Stimulated activated CD8-positive, alpha-beta memory T cell treated with anti-CD3 and anti-CD28 coated beads, Interleukin-7, amount 100 ng/mL, for 24 hours (primary cell): ENCODE measurements at places on chromosomes 5 and 9.

DNA sequence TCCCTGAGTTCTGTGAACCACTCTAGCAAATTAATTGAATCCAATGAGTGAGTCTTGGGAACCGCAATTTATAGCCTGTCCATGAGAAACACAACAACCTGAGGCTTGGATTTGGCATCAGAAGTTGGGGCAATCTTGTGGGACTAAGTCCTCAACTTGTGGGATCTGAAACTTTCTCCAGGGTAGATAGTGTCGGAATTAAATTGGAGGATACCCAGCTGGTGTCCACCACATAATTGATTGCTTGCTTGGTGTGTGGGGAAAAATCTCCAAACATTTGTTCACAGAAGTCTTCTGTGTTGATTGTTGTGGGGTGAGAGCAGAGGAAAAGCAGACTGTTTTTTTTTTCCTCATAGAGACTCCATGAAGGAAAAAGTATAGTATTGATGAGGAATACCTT, 320.6 kb upstream of the MEF2C start:
- no peak for DNase-seq

GRCh38 chr9:86046930-86047341, 52.4 kb downstream of the GOLM1 start:
- no peak for DNase-seq

- no peak for DNase-seq
These were observed 5.3 kb downstream of the INVS start for GRCh38 chr9:100104314-100104713.

DNA sequence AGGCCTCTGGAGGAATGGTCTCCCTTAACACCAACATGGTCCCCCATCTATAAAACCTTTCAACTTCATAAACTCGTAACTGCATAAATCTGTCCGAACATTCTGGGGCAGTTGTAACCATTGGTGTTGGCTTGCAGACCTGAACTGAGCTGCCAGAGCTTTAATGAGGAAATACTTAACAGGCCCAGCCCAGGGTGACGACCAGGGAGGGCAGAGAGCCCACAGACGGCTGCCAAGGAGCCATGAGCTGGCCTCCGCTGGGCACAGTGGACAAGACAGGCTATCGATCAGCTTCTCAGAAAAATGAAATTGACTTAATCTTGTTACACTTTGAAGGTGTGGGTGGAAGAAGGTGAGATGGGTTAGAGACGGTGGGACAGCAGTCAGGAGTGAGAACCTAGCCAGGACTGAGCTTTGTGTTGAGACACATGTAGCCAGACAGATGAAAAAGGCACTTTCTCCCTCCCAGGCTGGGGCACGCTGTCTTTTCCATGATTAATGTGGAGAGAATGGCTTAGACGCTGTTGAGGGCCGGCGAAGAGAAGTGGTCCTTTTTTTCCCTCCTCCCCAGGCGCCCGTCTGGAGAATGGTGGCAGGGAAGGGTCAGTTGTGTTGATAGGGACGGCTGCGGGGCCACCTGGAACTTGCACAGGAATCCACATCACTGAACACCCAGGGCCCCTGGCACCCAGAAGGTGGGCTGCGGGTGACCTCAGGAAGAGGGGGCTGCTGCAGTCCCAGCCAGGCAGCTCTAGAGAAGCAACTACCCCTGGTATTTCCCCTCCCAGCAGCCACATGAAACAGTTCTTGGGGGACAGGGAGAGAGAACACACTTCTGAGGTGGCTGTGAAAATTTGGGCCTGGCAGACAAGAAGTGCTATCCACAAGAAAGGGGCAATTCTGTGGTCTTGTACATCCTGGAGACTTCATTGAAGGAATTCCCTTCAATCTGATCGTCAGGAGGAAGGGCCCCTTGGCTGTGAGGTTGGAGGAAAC, 27.3 kb upstream of the TCOF1 start:
- no peak for DNase-seq

DNA sequence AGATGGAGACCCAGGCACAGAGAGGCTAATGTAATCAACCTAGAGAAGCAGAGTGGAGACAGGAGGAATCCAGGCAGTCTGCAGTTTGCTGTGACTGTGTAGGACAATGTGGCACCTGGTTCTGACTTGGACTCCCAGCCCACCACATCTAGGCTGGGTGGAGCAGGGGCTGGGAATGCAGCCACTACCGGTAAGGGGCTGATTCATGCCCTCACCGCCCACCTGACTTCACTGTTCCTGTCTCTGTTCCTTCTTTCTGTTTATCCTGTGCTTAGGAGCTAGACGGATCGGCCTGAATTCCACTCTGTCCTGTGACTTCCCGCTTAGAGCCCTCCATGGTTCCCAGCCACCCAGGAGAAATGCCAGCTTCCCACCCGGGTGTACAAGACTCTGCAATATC, 2.6 kb downstream of the PDLIM4 start:
- DNase-seq = no peak

- DNase-seq = no peak
These were observed 41.4 kb downstream of the PAM start for GRCh38 chr5:102796498-102796897.

DNA sequence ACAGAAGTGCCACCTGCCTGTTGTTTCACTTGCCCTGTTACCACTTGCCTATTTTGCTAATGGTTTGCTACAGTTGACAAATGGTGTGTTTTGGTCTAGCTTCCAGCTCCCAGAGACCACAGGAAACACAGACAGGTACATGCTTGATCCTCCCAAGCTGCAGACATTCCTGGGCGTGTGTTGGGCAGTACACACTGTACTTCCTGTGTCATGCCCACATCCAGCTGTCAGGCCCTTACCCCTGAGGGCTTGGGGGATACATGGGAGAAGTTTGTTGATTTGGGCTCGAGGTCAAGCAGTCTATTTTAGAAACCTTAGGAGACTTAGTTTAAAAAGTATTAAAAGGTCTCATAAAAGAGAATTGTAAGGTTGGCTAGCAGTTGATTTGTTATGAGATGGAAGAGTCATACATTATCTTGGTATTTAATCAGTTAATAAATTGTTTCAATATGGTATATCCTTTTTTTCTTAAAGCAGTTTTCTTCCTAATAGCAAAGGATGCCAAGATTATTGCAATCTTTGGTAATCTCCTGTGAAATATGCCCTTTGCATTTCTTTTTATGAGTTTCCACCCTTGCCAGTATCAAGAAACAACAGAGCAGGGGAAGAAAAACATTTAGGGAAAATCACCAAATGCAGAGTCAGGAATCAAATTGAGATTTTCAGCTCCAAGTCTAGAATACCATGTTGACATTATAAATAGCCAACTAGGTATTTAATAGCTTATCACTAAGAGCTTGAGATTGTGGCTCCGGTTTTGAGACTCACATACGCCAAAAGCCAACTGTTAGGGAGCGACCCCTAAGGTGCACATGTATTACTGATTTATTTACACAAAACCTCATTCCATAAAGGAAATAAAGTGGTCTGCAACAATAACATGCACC, 52.3 kb upstream of the CD180 start:
- no peak for DNase-seq

DNA sequence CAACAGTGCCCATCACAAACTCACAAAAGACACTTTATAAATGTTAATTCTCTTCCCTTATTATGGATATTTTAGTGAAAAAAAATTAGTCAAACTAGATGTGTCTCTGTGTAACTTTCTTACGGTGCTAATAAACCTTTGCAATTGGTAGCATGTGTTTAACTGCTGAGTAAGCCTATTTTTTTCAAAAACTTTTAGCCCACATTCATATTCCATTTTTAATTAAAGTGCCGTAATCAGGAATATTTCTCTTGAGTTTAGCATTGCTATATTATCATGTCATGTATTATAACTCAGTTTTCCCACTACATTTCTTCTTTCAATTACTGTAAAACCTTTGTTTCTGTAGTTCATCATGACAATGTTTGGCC, 51.4 kb downstream of the FYB1 start:
- no peak for DNase-seq

GRCh38 chr5:35863159-35863558, 6.5 kb downstream of the IL7R start:
- DNase-seq = no peak

GRCh38 chr5:112186401-112186990, 232.6 kb downstream of the EPB41L4A start:
- DNase-seq = no peak

DNA sequence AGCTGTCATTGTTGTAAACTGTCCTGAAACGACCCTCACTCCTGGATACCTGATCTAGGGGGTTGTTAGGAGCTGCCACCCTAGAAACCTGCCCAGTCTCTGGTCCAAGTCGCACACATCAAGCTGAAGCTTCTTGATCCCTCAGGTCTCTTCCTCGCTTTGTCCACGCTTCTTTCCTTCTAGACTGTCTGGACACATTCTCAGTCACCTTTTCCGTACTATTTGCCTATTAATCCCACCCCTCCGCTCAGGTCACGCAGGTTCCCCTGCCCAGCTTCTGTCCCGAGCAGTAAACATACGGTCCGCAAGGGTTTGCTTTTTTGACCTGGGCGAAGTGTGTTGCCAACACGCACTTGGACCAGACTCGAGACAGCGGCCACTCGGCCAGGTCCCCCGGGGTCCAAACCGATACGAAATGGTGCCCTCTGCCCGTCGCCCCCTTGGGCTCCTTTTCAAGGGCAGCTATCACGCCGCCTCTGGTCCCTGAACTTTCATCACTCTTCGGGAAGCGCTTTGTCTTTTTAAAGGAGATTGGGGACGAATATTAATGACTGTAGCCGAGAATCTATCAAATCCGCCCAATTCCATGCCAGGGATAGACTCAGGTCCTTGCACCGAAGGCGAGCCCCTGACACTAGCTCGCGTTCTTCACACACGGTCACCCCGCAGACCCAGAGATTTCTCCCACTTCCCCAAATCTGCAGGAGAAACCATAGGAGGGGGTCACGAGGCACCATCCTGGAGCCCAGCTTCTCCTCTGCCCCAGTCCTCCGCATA, 814 bp downstream of the PLCXD3 start:
- no peak for DNase-seq

- DNase-seq = no peak
These were observed 9.4 kb downstream of the KCNT1 start for GRCh38 chr9:135711391-135711790.

GRCh38 chr5:151318850-151319732, 15.5 kb upstream of the SLC36A3 start:
- DNase-seq = no peak

DNA sequence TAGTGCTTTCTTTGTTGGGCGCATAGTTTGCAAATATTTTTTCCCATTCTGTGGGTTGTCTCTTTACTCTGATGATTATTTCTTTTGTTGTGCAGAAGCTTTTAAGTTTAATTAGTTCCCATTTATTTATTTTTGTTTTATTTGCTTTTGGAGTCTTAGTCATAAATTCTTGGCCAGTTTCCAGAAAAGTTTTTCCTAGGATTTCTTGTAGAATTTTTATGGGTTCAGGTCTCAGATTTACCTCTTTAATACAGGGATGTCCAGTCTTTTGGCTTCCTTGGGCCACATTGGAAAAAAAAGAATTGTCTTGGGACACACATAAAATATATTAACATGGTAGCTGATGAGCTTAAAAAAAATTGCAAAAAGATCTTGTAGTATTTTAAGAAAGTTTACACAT, 122.0 kb downstream of the WDR70 start:
- no peak for DNase-seq

DNA sequence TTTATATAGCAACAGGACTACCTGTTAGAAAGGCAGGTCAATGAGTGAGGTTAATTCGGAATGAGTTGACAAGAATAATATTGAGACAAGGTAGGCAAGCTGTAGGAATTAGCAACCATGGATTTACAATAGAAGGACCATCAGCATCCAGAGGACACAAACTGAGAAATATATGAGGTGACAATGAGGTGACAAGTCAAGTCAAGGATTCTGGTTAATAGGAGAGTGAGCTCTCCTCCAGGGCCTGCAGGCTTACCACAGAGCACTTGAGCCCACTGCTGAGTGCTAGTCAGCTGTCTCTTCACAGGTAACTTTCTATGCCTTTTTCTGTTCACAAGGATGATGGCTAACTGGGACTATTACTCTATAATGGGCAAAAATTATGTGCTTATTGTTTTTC, 227.2 kb downstream of the MRPS30 start:
- DNase-seq = no peak

- DNase-seq = no peak
These were observed 145.0 kb downstream of the CAAP1 start for GRCh38 chr9:26747611-26748010.

DNA sequence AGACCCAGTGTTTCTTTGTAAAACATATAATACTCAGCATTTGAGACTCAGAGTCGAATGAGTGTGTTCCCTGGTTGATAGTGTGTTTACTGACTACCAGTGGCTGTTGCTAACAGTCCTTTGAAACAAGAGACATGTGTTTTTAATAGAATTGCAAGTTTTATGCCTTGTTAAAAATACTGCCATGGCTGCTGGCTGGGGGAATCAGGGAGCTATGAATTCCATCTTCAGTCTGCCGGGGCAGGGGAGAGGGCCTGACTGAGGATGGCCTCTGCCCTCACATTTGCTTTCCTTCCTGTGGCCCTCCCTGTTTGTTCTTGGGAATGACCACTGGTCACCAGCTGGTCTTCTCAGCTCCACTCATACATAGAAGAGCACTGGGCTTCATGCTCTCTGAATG, 63.8 kb downstream of the PDZD2 start:
- no peak for DNase-seq

DNA sequence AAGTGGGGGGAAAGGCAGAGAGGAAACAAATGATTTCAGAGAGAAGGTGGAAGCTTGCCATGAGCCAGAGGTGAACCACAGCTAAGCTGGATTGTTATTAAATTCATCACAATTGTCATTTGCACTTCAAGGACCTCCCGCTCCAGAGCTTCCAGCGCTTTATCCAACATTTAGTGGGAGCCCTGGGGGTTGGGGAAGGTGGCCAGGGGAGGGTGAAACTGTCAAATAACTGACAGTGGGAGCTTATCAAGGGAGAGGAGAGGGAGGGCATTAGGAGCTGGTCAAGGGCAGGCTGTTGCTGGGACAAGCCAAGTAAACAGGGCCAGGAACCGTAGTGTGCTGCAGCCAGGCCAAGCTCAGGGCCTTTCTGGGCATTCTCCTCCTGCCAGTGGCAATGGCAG, 71.5 kb downstream of the SIL1 start:
- DNase-seq = no peak

- no peak for DNase-seq
These were observed 309.2 kb upstream of the EFNA5 start for GRCh38 chr5:107979900-107980299.

DNA sequence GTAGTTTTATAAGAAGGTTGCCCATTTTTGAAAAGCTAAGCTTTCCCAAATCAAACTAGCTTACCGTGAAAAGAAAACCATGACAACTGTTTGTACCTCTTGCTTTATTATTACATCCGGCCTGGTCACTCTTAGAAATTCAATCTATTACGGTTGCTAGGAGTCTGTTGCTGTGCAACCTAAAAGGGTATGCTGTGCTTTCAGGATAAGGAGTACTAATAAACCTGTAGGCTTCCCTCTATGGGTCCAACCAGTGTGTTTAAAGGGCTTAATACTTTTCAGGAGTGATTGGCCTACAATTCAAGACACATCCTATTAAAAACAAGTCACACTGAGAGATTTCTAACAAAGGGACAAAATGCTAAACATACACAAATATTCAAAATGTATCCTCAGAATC, 27.1 kb downstream of the RFX3 start:
- DNase-seq = no peak

- no peak for DNase-seq
These were observed 381.6 kb downstream of the EFNA5 start for GRCh38 chr5:107289030-107289714.

GRCh38 chr5:169126481-169127021, 174.4 kb downstream of the SLIT3 start:
- DNase-seq = no peak
